ENCODE measurements at places on chromosomes 7 and 10.
A peak's percentile ranks its signal among the peaks of the same experiment; 100 is the strongest.

DNA sequence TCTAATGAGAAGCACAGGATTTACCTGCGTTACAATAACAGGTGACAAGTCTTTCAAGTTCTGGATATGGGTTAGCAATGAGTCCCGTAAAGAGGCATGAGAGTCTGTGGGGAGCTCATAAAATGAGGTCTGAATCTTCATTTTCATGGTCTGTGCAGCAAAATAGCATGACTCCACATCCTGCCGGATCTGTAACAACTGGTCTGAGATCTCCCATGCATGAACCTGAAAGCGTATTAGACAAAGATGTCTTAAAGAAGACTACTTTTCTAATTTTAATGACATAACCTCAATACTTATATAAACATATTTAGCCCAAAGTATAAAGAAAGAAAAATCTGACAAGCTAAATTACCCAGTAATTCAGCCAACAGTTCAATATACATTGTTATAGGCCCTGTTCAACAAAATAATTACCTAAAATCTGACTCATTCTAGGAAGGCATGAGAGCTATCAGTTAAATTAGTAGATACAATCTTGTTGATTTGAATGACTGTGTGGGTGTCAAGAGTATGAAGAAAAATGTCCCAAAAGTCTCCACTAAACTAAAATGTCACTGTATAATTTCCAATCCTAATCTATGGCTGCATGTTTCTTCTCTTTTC lies 36.9 kb downstream of the TNPO3 start:
- DNase-seq = no peak

GRCh38 chr7:80637454-80637853 lies 988 bp upstream of the CD36 start:
- DNase-seq = no peak

GRCh38 chr10:34492081-34492480 lies 323.0 kb downstream of the PARD3 start:
- DNase-seq = no peak

- no peak for DNase-seq
These were observed 355.6 kb downstream of the RNLS start for GRCh38 chr10:88227342-88228018.

GRCh38 chr7:100863406-100863950 lies 3.7 kb upstream of the TRIP6 start:
- DNase-seq = no peak

GRCh38 chr10:62924344-62924748 lies 108.2 kb upstream of the EGR2 start:
- DNase-seq = no peak

- no peak for DNase-seq
These were observed 162.0 kb upstream of the PRPS1L1 start for GRCh38 chr7:18189500-18190126.

DNA sequence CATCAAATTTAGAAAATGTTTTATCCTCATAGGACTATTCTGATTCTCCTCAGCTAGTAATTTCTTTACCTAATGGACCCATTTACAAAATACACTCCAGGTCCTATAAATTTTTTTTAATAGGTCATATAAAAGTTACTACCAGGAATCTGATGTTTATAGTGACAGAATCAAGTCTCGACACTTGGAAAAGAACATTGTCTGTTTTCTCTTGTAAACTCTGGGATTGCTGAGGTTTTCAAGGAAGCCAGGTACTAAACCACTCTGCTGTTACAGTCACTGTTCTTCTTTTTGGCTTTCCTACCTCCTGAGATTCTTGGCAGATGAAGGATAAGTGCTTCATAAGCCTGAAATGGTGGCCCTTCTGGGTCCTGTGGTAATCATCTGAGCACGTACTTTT lies 493.1 kb downstream of the AUTS2 start:
- DNase-seq = no peak

GRCh38 chr7:71286336-71286735 lies 154.4 kb downstream of the GALNT17 start:
- DNase-seq = no peak

DNA sequence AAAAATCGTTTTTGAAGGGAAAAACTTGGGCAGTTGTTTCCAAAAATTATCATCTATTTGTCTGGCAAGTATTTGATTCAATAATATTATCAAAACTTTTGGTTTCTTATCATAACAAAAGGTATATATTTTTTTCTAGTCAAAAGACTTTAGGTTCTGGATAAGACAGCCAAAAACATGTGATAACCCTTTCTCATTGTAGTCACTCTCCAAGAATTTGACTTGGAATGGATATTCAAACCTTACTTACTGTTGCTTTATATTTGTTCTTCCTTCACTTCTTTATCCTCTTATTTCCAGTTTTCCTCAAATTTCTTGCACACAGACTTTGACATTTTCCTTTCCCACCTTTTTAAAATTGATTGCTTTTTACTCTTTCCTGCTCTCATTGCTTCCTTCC lies 140.9 kb upstream of the FAM3C start:
- no peak for DNase-seq

- no peak for DNase-seq
These were observed 476.2 kb upstream of the FZD8 start for GRCh38 chr10:36118314-36118713.

DNA sequence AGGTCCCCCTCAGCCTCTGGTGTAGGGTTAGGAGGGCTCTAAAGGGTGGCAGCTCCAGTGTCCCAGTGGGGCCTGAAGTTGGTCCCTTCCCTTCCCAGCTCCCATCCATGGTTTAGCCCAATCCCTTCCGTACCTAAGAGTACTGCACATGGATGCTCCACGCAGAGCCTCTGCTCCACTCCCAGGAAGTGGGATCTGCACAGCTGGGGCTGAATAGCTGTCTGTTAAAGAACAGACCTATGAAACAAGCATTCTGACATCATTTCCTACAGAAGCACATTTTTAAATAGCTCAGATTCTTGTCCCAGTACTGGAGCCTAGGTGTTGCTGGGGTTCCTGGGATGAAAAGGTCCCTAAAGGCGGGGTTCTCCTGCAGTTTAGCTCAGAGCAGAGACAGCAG lies 135.9 kb downstream of the ZMYND11 start:
- no peak for DNase-seq

DNA sequence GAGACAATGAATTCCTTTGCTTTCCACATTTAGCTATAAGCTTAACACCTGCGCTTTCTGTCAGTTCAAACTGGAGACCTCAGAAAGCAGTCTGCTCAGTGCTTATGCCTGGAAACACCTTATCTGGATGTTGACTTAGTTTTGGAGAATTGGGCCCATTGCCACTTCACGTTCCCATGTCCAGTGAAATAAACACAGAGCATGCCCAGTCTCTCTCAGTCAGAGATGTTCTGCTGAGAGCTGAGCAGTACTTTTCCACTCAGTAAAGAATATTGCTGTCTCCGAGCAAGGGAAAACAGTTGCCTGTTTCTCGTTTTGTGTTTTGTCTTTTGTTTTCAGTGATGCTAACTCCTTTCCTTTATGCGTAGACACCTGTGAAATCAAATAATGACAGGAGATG lies 83.2 kb upstream of the PRR15 start:
- no peak for DNase-seq

DNA sequence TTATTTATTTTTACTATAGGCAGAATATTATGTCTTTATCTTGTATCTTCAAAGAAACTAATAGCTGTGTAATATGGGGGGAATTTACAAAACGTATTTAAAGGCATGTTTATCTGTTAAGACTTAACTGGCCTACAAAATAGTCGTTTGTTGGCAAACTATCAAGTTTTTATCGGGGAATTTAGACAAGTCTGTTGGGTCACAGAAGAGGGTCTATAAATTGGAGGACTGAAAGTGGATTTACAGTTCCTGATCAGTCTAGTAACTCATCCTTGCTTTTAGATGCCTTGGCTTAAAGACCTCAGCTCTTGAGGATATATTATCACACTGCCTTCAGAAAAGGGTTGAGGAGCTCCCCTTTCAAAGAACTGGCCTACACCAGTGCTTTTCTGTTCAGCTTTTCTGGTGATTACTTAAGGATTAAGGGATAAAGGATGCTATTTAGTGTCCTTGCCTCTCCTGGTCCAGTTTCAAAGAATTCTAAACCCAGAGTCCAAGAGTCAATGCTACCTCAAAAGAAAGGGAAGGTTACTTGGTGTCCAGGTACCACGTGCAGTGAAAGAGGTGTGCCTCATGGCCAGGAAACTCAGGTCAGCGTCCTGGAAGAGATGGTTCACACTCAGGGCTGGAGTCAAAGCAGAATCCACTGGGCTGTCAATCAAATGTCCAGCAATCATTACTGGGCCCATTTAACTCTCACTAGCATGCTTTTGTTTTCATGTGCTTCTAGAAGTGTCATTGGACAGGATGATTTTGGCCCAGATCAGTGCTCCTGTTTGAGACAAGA lies 42.9 kb upstream of the ABI1 start:
- no peak for DNase-seq

GRCh38 chr10:110425684-110426293 lies 71.9 kb upstream of the DUSP5 start:
- DNase-seq = peak; percentile 73

GRCh38 chr10:61621605-61622051 lies 41.1 kb upstream of the CABCOCO1 start:
- no peak for DNase-seq

DNA sequence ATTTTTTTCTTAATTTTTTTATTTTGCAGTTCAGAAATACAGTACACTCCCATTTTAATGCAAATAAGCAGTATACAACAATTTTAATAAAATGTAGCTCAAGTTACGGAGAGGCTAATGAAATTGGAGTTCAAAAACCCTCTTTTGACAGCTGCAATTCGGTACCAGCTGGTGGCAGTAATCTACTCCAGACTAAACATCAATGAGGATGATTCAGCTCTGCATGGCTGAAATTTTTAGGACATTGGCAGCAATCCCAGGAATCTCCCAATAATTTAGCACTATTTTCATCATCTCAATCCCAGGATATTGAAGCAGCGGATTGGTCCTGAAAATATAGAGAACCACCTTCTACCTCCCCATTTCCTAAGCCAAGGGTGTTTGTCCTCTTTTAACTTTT lies 278.8 kb downstream of the CACNA2D1 start:
- DNase-seq = no peak

DNA sequence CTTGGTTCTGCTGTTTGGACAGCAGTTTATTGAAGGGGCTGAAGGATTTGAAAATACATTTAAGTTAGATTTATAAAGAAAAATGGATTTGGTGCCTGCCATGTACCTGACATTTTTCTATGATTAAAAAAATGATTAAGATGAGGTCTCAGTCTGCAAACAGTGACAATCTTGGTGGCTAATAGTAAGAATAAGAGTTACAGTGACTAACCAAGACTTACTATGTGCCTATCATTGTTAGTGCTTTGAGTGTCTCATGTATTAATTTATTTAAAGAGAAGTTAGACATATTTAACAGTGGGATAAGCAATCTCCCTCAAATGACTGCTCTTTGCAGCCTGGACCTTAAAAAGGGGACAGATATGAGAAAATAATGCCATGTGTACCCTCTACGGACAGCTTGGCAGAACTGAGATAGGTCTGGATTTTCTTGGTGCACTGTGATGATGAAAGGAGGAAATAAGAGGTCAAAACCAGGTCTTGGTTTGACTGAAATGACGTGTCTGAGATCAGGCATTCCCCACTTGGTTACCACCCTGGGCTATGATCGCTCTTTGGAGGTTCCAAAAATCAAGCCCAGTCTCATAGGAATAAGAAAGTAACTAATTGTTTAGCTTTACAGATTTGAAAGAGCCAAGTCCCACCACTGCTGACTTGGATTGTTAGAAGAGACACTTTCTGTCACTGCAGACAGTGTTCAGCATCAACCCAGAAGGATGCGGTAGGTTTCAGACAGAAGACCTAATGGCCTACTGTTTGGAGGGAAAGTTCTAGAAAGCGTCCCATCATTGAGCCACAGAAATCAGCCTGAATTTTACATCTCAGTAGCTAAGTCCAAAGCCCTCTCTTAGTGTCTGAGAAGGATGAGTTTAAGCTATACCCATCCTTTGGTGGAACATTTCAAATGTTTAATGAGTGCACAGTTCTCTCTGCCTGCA lies 2.1 kb downstream of the CASP7 start:
- DNase-seq = no peak

DNA sequence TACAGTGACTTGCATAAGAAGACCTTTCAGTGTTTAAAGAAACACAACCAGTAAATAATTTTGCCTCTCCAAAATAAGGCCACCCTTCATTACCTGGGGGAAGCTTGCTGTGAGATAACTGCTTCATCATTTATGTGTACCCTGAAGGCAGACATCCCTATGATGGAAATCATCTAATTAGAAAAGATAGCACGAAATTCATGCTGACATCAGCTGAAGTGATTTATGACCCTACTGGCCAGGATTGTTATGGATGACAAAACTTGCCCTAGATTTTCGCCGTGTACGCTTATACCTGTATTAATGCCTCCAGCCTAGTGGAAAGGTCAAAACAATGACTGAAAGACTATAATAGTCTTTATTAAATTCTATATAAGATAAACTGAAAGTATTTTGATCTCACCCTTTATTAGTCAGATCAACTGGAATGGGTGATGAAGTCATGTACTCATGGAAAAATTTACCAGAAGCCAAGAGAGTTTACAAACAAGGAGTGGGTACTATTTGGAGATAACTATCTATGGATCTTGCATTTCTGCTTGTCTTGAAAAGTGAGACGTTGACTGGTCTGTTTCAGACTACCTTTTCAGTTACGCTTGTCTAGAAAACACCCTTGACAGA lies 114.2 kb downstream of the PPP1R3A start:
- DNase-seq = no peak

- DNase-seq = peak; percentile 46
These were observed 245.5 kb upstream of the PPP2R2D start for GRCh38 chr10:131655101-131655849.

- no peak for DNase-seq
These were observed 7.3 kb downstream of the RPP30 start for GRCh38 chr10:90879062-90879461.

DNA sequence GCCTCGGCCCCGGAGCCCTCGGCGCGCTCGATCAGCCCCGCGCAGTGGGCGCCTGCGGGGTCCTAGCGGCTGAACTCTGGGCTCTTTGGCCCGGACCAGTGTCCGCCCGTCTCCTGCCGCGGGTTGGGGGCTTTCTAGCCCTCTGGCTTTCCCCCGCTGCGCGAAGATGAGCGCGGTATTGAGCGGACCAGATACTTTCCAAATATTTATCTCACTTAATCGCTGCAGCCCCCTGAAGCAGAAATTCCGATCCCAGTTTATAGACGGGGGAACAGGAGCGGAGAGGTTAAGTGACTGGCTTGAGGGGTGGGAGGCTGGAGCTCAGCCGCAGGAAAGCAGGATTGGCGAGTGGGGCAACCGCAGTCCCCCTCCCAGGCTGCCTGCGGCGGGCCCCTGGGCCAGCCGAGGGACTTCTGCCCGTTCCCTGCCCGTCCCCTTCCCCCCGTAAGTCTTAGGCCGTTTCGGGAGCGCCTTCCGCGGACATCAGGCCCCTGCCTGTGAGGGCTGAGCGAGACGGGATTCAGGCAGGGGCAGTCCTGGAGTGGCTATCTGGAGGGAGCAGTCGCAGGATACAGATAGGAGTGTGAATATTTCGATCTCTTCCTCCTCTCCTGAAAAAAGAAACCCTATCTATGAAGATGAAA lies 565 bp downstream of the STRIP2 start:
- no peak for DNase-seq

- no peak for DNase-seq
These were observed 69.7 kb downstream of the MKI67 start for GRCh38 chr10:128056303-128057050.

- no peak for DNase-seq
These were observed 7.4 kb upstream of the LFNG start for GRCh38 chr7:2512179-2512661.

- no peak for DNase-seq
These were observed 4.8 kb upstream of the DMTF1 start for GRCh38 chr7:87147500-87147899.

GRCh38 chr10:63760034-63760707 lies 239.0 kb downstream of the REEP3 start:
- no peak for DNase-seq

GRCh38 chr7:115679976-115680375 lies 350.6 kb downstream of the TFEC start:
- no peak for DNase-seq

All from activated CD8-positive, alpha-beta memory T cell treated with anti-CD3 and anti-CD28 coated beads for 24 hours (primary cell).